ENCODE measurements at places on chromosomes 2 and 18.

DNA sequence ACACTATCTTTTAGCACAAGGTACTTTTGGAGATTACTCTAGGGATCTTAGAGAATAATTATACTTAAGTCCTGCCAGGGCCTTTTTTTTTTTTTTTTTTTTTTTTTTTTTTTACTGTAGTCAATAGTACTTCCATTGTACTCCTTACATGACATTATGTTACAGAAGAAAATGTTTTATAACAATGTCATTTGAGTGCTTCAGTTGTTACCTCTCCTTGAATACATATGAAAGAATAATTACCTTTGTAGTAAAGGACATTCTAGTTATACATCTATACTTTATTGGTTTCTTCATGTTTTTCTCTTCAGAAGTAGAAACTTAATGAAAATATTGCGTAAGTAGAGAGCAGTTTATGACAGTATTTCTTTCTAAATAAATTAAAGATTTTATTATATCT is 834.9 kb downstream of the DPP10 start:
- DNase-seq: no peak

- no peak for DNase-seq
These were observed 92.1 kb downstream of the NFATC1 start for GRCh38 chr18:79487801-79488201.

DNA sequence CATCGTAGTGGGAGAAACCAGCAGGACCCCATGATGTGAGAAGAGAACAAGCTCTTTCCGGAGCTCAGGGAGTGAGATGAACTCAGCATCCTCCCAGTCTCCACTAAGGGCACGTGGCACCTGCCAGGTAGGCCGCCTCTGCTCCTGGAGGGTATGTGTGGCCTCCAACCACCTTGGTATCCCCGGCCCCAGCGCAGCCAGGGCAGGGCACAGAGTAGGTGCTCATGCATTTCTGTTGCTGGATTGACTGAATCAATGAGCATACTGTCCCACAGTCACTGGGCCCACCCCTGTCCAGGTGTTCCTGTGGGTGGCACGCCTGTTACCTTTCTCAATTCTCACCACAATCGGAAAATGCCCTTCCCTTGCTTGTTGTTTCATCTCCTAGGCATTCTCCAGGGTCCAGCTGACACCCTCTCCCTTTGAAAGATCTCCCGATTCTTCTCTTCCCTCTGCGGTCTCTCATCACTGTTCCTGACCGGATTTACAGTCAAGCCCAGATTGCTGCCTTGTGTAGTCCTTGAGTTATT is 138.5 kb upstream of the SMAD2 start:
- DNase-seq: no peak

DNA sequence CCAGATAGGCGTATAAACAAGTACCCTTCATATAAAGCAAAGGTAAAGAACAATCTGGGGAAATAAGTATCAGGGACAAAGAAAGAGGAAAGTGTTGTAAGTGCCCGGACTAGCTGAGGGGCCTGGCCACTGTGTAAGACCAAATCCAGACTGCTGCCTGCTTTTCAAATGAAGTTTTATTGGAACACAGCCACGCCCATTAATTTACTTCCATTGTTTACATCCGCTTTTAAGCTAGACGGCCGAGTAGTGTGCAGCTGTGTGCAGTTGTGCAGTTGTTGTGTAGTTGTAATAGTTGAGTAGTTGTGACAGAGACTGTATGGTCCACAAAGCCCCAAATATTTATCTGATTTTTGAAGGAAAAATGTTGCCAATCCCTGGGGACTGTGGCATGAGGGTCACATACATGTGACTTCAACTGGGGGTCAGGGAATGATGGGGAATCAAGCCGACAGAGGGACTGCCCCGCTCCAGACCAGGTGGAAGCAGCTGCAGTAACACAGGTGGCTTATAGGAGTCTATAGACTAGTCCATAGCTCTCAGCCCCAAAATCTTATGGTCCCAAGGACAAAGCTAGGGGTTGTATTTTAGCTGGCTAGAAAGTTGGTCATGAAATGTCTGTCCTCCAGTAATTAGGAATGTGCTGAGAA is 30.0 kb downstream of the FHL2 start:
- DNase-seq: no peak

- DNase-seq: no peak
These were observed 67.3 kb downstream of the SNORC start for GRCh38 chr2:232937278-232937906.

- DNase-seq: no peak
These were observed 57.6 kb downstream of the DOCK10 start for GRCh38 chr2:224984637-224985036.

GRCh38 chr2:46716927-46717326 is 198.7 kb downstream of the MCFD2 start:
- DNase-seq: no peak

DNA sequence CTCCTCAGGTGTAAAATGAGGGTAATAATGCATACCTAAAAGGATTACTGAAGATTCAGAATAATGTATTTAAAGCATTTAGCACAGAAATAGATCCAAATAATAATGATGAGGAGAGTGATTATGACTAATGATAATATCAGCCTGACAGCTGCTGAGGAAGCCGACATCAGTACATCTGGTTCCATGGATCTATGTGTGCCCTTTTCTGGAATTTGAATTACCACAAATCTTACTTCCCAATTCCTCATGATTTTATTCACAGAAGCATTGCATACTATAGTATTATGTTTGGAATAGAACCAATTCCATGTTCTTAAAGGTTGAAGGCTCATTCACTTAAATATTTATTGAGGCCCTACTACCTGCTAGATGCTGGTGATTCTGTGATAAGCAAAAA is 248.9 kb upstream of the THUMPD2 start:
- no peak for DNase-seq

- DNase-seq: no peak
These were observed 483.6 kb downstream of the EPHA4 start for GRCh38 chr2:221088506-221088905.

- DNase-seq: no peak
These were observed 8.1 kb downstream of the SMAD7 start for GRCh38 chr18:48942554-48943261.

DNA sequence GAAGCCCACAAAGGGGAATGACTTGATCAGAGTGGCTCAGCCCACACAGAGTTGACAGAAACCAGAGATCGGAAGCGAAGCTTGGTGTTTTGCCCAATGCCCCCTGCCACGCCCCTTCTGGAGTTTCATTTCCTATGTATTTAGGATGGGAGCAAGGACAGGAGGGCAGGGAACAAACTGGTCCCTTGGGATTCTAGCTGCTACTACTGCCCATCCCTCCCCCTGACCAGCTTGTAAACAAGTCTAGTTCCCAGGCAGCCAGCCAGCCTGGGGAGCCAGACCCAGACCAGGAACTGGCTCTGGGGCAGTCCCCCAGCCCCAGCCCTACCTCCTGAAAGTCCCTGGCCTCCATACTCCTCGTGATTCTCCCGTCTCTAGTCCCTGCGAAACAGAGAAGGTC is 8.3 kb downstream of the WNT6 start:
- no peak for DNase-seq

DNA sequence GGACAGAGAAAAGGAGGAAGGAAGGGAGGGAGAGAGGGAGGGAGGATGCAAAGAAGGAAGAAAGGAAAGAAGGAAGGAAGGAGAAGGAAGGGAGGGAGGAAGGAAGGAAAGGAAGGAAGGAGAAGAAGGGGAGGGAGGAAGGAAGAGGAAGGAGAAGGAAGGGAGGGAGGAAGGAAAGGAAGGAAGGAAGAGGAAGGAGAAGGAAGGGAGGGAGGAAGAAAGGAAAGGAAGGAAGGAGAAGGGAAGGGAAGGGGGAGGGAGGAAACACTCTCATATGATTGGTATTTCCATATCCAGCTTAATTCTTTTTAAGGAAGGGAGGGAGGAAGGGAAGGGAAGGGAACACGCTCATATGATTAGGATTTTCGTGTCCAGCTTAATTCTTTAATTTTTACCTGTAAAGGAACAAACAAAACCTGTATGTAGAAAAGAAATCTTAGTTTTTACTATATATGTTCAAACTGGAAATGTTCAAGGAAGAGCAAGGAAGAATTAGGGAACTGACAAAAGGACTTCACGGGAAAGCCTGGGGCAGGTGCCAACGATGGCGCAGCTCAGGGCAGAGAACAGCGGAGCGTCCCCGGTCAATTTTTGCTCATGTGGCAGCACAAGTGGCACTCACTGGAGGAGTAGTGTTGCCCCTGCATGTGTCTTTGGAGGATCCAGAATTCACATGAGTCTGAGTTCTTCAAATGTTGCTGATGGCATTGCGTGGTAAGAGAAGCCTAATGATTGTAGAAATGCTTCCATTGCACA is 228.6 kb downstream of the ZNF516 start:
- DNase-seq: no peak

DNA sequence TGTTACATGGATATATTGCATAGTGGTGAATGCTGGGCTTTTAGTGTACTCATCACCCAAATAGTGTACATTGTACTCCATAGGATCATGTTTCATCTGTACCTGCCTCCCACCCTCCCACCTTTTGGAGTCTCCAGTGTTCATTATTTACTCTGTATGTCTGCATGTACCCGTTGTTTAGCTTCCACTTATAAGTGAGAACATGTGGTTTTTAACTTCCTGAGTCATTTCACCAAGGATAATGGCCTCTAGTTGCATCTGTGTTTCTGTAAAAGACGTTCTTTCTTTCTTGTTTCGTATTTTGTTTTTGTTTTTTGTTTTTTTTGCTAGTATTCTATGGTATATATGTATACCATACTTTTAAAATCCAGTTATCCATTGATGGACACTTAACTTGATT is 107.5 kb downstream of the MSTN start:
- no peak for DNase-seq

- no peak for DNase-seq
These were observed 13.0 kb downstream of the DTNA start for GRCh38 chr18:34723143-34723542.

- DNase-seq: no peak
These were observed 8.8 kb downstream of the TXNDC2 start for GRCh38 chr18:9894454-9895068.
